Naive B cell (primary cell): ENCODE measurements at places on chromosomes 12 and 14.

GRCh38 chr14:36515105-36515593 lies 4.9 kb downstream of the NKX2-1 start:
- no peak for DNase-seq

- no peak for DNase-seq
Observed at GRCh38 chr12:118553856-118554504, 177.6 kb downstream of the SUDS3 start.

- no peak for DNase-seq
Observed at GRCh38 chr12:93154753-93155480, 222.8 kb upstream of the NUDT4 start.

DNA sequence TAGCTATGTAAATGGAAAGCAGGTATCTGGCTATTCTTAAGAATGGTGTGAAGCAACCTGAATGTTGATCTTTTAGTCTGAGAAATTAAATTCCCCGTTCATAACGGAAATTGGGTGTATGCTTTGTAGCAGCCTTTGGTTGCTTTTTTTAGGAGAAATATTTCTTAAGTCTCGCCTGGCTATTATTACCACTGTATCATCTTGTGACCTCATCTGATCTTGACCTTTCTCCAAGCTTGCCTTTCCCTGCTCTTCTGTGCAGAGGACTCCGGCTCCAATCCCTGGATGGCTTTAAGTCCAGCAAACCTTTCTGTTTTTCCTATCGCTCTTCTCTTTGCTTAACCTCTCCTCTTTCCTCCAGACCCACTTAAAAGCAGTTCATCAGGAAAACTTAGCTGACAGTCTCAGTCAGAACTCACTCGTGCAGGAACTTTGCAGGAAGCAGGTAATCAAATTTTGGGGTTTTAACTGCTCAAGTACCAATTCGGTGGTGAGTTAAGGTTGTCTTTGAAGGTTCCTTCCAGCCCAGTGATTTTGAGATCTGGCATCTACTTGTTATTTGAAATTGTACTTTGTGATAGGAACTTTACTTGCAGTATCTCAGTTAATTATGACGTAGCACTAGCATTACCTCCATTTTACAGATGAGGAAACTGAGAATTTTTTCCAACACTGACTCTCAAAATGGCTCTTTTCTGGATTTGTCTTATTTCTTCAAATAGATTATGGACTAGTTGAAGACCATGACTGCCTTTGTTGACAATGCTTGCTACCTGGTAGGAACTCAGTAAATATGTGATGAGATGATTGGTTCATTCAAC lies 14.1 kb downstream of the PPFIBP1 start:
- DNase-seq: no peak

DNA sequence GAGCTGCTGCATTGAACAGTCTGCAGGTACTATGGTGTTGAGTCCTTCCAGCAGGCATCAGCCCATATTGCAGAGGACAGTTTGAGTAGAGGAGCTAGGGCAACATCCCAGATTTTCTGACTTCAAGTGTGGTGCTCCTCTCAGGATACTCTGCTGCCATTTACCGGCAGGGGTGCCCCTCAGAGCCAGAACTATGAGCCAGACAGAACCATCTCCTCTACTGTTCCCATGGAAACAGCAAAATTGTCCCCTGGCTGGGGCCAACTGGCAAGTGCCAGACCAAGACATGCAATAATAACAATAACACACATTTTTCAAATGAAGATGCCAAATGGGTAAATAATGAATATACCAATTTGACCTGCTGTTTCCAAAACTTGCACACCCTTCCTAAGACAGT lies 102.9 kb downstream of the ADCK1 start:
- DNase-seq: no peak

GRCh38 chr14:67555518-67556090 lies 22.5 kb downstream of the PLEKHH1 start:
- DNase-seq: no peak

DNA sequence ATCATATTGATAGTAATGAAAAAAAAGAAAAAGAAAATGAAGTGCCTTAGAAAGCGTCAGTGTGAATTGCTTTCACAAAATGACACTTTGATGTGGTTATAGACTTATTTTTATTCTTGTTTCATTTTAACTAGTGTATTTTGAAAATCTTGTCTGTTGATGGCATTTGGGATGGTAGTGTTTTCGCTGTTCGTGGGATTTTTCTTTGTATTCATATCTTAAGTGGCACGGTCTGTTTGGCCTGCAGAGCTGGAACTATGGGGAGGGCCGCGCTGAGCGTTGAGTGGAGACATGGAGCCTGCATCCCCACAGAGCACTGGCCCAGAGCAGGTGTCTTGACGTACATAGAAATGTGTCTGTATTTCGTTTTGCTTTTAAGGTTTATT lies 61.6 kb downstream of the WDR20 start:
- DNase-seq: no peak

GRCh38 chr12:13227191-13227590 lies 30.7 kb downstream of the EMP1 start:
- no peak for DNase-seq

DNA sequence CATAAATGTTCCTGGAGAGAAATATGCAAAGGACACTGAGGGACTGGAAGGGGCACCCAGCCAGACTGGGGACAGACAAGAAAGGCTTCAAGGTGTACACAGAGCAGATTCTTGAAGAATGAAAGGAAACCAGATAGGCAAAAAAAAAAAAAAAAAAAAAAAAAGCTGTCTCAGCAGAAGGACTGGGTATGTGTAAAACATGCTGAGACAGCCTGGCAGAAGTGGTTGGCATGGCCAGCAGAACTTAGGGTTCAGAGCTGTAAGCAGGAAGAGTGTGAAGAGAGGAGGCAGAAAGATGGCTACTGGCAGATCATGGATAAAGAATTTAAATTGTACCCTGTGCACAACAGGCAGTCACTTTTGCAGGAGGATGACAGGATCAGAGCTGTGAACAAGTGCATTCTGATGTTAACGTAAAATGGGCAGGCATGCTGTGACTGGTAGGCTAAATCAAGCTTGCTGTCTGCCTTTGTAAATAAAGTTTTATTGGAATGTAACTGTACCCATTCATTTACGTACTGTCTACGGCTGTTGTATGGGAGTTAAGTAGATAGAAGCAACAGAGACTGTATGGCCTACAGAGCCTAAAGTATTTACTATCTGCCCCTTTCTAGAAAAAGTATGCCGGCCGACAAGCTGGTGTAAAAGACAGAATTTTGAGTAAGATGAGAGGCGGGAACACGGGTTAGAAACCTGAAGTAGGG lies 42.2 kb downstream of the UBR7 start:
- DNase-seq: no peak

DNA sequence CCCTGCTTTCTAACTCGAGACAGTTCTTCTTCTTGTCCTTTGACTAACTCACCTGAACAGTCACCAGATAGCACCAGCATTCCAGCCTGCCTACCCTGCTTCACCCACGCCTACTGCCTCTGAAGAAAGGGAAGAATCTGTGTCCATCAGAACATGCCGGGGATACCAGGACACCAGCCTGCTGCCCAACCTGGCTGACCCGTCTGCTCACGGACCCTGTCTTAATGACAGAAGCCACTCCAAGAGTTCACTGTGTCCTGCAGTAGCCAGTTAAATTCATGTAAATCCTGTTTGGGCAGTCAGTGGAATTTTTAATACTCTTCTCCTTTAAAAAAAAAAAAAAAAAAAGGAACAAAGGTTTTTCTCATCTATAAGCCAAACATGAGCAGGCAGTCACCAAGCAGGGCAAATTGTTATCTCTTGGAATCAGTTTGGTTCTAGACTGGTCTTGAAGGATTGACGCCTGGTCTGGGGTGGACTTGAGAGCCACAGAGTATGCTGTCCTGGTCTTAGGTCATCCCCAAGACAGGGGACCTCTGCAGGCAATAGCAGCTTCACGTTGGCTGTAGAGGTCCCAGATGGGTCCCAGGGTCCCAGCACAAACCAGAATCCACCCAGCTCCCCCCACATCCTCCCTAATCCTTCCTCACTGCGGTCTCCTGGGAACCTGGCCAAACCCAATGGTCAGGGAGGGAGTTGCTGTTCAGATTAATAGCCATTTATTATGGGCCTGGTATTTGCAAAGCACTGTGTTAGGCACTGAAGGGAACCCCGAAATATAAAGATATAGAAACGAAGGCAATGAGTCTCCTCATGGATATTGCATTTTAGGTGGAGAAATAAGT lies 181.1 kb upstream of the HIF1A start:
- no peak for DNase-seq

GRCh38 chr12:27841392-27841882 lies 61.4 kb upstream of the MANSC4 start:
- DNase-seq: no peak

DNA sequence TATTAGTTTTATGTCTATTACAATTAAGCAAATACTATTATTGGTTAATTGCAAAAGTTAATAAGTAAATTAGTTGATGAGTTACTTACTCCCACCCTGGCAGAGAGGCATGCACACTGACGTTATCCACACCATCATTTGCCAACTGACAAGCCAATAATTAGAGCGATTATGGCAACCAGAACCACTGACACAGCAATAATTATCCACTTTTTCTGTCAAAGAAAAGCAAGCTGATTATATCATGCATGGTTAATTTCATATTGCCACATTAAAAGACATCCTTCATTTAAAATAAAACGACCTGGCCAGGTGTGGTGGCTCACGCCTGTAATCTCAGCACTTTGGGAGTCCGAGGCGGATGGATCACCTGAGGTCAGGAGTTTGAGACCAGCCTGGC lies 43.1 kb downstream of the STX2 start:
- no peak for DNase-seq

GRCh38 chr12:104653730-104654664 lies 197.2 kb downstream of the CHST11 start:
- peak; percentile 11 for DNase-seq

- DNase-seq: no peak
Observed at GRCh38 chr14:31207287-31207754, 272 bp downstream of the HECTD1 start.
